ENCODE measurements at places on chromosomes 6 and 20.
A peak's percentile ranks its signal among the peaks of the same experiment; 100 is the strongest.

DNA sequence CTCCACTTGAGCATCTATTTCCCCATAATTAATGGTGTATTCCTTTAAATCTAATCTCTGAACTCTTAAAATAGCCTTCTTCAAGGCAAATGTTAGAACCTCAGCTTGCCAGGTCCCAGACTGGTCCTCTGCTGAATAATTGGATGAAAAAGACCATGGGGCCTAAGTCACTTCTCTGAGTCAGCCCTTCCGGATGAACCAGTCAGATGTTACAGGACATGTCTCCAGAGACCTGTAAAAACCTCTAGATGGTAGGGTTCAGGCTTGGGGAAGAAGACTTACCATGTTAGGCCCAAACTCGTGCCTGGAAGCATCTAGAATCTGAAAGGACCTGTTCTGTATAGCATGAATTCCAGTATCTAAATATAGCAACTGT is 97.3 kb downstream of the CDKAL1 start:
- no peak for DNase-seq

DNA sequence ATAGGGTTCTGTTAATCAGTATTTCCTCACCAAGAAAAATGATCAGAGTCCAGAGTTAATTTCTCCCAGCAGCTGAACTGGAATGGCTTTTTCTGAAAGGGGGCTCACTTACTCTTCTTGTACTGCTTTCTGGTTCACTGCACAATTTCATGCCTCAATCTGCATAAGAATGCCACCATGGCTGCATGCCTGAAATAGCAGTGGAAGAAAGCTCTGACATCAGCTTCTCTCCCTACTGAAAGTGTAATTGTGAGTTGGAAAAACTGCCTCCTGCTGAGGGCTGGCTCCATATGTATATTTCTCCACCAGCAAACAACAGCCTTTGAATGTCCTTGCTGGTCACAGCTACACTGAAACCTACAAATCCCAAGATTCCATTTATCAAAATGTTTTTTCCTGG is 1027.2 kb upstream of the GJE1 start:
- no peak for DNase-seq

- DNase-seq: no peak
These were observed 108.9 kb upstream of the EMILIN3 start for GRCh38 chr20:41475503-41475902.

GRCh38 chr20:16311756-16312155 is 261.5 kb downstream of the KIF16B start:
- DNase-seq: no peak

DNA sequence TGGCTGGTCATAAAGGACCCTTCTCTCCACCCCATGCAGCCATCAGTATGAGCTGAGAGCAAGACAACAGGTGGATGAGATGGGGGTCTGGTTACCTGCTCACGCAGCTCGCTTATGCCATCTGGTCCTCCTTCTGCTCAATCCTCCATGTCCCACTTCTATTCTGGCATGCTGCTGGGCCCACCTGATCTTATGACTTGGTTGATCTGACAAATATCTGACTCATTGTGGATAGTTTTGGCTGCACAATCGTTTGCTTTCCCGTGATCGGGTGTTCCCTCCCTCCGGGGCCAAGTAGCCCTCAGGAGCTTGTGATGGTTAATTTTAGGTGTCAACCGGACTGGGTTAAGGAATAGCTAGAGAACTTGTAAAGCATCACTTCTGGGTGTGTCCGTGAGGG is 26.6 kb upstream of the ELMO2 start:
- DNase-seq: no peak

- no peak for DNase-seq
These were observed 26.5 kb upstream of the ABT1 start for GRCh38 chr6:26570027-26570809.

- DNase-seq: no peak
These were observed 20.0 kb downstream of the EDN3 start for GRCh38 chr20:59320426-59320825.

DNA sequence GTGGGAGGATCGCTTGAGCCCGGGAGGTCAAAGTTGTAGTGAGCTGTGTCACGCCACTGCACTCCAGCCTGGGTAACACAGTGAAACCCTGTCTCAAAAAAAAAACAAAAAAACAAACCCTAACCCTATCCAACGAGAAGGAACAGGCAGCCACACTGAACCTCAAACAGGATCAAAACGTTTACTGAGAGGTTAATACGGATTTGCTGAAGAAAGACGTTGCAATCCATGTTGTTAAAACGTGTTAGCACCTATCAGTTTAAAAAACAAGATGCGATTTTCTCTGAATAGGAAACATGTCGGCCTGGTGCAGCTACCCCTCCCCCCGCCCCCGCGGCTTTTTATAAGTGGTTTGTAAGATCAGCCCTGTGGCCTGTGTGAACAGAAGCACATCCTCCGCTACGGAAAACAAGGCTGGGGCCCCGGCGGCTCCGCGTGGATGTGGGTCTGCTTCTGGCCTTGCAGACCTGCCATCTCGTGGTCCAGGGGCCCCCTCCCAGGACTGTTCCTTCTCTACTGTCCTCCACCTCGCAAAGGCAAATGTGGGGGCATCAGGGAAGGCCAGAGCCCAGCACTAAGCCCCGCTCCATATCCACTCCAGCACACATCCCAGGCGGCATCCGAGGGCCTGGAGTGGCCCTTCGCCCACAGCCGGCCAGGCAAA is 11.4 kb downstream of the SLC2A4RG start:
- DNase-seq: peak; percentile 87

DNA sequence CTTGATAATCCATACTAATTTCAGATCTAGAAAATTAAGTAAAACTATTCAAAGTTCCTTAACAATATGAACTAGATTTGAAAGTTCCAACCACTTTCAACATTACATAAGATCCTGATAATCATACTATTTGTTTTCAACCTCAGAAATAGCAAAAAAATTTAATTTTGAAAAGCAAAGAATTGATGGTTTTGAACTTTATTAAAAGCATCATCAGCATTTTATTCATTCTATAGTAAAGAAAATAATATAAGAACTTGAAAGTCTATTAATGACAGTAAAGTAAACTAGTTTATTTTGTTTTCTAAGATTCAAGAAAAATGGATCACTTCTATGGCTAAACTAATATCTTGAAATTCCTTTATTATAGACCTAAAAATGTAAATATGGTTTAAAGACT is 26.8 kb downstream of the EYS start:
- DNase-seq: no peak

GRCh38 chr6:46513533-46513932 is 22.3 kb upstream of the RCAN2 start:
- no peak for DNase-seq

DNA sequence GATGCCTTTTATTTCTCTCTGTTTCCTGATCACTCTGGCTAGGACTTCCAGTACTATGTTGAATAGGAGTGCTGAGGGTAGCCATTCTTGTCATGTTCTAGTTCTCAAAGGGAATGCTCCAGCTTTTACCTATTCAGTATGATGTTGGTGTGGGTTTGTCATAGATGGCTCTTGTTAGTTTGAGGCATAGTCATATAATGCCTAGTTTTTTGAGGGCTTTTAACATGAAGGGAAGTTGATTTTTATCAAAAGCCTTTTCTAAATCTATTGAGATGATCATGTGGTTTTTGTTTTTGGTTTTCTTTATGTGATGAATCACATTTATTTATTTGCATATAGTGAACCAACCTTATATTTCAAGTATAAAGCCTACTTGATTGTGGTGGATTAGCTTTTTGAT is 55.6 kb downstream of the KLHL32 start:
- DNase-seq: no peak

DNA sequence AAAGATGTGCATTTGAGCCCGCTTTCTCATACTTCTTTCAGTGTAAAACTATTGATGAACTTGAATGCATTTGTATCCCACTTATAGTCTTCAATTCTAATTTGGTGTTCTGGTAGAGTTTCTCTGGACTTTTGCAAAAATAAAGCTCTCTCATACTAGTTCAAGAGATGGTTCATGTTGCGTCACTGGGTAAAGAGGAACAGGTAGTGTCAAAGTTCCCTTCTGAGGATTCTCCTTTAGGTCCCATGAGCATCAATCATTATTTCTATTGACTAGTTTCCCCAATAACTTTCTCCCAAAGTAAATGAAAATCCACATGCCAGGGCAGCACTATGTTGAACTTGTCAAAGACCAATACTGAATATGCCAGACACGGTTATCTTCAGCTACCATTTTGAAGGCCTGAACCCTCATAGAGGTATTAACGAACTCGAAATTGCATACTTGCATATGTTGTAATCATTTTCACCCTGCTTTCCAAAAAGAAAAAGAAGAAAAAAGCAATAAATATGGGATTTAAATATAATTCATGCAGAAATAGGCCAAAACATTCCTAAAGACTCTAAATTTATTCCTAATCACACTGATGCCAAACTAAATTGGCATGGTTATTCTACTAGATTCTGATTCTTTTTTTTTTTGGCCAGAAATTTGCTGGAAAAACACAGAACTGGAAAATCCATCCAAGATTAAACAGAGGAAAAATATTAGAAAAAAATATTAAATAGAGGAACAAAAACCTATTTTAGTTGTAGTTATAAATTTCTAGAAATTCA is 84.5 kb downstream of the SGK1 start:
- no peak for DNase-seq

DNA sequence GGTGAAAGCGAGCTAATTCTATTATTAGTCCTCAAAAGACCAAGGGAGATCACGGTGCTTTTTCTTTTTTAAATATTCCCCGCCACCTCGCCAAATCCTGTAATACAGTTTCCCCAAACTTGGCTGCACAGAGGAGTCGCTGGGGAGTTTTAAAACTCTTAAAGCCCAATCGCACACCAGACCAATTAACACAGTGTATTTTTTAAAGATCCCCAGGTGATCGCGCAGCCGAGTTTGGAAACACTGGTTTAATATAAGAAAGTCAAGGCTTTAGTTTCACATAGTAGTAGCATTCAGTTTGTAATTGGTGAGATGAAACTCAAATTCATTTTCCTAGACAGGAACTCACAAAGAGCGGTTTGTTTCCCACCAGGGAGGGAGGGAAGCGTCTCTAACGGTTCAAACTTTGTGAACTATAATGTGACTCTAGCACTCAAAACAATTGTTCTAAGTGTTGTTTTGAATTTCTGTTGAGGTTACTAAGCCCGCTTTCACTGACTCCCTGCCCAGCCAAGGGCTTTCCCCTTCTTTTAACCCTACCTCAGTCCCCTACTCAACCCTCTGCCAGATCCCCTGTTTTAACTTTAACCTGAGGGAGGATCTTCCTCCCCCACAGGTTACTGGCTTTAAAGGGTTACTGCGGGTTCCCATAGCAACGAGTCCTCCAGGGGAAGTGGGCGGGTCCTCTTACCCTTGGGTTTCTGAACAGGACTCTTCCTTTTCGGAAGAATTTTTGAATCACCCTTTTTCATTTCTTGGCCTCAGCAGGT is 25.7 kb upstream of the BTBD3 start:
- no peak for DNase-seq

DNA sequence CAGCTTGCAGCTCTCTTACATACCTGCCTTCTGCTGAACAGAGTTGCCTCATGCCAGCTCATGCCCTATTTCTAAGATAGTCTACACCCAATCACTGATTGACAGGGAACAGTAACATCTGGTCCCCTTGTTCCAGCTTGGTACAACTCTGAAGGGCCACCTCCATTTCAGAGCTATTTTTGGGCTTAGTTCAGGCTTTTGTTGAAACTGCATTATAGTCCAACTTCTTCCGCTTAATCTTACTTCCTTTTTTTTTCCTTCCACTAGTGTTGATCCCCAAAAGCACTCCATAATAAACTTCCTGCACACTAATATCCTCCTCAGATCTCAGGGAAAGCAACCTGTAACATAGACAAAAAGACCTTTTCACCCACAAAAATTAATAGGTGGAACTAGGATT is 65.7 kb upstream of the TNFRSF21 start:
- no peak for DNase-seq

DNA sequence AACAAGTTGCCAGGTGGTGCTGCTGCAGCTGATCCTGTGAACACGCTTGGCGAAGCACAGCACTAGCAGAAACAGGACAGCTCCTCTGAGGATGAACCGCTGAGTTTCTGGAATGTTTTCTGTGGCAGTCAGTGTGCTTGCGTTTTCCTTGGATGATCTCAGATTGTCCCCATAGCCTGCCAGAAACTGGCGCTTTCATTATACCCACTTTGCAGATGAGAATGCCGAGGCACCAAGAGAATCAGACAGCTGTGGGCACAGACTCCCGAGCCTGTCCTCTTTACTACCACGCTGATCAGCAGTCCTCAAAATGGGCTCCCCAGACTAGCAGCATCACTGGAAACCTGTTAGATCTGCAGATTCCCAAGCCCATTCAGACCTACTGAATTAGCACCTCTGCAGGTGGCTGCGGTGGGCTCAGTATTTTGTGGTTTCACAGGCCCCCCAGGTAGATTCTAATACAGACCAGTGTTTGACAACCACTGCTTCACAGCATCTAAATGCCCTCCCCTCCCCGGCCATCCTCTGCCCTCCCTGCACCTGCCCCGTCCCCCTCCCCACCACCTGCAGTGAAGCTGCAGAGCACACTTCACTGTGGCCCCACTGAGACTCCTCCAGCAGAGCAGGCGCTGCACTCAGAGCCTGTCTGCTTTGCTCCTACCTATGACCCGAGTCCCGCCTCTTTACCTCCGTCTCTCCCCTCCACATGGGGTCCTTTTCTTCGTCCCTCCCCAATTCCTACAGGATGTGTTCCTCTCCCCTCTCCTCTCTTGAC is 29.6 kb downstream of the SPATA2 start:
- no peak for DNase-seq

DNA sequence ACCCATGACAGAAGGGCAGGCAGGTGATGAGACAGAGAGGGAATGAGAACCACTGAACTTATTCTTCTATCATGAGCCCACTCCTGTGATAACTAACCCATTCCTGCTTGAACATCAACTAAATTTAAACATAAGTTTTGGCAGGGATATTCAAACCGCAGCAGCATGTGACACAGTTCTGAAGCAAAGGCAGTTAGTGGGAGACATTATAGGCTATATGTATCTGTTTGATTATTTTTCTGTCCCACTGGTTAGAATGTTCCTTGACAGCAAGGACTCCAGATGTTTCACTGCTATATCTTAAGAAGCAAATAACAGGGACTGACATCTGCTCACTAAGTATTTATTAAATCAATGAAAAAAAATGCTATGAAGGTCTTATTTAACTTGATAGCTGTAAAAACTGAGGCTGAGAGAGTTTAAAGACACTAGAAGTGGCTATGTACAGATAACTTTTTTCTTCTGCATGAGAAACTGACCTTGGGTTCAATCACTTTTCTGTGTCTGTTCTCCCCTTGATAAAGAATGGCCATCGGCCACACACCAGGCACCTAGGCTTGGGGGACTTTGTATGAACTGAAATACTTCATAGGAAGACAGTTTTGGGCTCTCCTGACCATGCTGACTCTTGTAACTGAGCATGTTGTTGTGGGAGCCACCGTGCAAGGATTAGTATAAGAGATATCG is 90.9 kb downstream of the CEP162 start:
- no peak for DNase-seq

- no peak for DNase-seq
These were observed 11.7 kb downstream of the STX11 start for GRCh38 chr6:144161975-144162374.

GRCh38 chr6:44849806-44850205 is 462.3 kb downstream of the CDC5L start:
- DNase-seq: no peak

DNA sequence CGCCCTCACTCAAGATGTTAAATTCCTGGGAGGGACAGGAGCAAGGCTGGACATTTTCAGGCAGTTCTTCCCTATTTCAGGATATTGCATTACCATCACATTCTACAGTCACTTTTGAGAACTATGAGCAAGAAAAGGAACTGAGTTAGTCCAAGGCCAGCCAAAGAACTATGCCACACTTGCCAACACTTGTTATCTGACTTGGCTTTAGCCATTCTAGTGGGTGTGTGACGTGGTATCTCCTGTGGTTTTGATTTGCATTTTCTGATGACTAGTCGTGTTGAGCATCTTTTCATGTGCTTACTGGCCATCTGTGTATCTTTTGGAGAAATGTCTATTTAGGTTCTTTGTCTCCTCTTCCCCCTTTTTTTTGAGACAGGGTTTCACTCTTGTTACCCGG is 12.0 kb downstream of the XRN2 start:
- DNase-seq: no peak
